ENCODE measurements at places on chromosomes 7 and 10. TPM values are rescaled to one million over a fixed set of nuclear protein-coding genes. Genes with fewer than 3 reads are reported as not detected.

DNA sequence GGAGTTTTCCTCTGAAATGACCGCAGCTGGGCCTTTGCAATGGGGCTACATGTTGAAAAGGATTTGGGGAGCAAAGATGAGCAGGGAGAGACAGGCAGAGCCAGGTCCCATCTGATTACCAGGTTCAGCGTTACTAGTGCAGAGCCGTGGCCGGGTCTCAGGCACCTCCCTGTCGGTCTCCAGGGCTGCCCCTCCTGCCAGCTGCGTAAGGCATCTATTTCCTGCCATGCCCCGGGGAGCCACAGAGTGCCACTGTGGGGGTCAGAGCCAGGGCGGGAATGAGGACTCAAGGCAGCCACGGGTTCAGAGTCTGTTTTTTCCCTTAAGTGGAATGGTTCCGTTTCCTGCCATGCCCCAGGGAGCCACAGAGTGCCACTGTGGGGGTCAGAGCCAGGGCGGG, 382.6 kb upstream of the SHH start:
- H3K27me3 ChIP-seq, result no peaks in the 10 kb centered on the region
- no peaks in the 10 kb centered on the region for H3K36me3 ChIP-seq
- DNase-seq, result no peak
- no peak overlapping the region for H3K27ac ChIP-seq
- H3K4me3 ChIP-seq, result no peak overlapping the region

GRCh38 chr10:97534746-97535367, 36.1 kb downstream of the UBTD1 start:
- no peaks in the 10 kb centered on the region for H3K27me3 ChIP-seq
- peak; percentile 64 for DNase-seq
- no peak overlapping the region for H3K4me3 ChIP-seq
- no peaks in the 10 kb centered on the region for H3K36me3 ChIP-seq
- no peaks in the 10 kb centered on the region for H3K4me1 ChIP-seq

DNA sequence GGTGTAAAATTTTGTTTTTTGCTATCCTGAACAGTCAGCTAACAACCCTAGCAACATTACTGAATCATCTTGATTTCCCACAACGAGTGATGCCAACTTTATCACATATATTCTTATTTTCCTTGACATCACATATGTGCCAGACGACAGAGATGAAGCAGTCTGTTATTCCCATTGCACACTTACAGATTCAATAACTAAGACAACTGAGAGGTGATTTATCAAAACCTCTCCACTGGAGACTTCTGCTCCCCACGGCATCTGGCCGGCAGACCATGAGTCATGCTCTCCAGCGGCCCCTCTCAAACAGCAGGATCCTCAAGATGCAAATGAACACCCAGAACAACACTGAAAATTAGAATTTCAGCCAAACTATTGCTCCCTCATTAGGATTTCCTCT, 57.1 kb downstream of the AMPH start:
- H3K4me1 ChIP-seq, result no peaks in the 10 kb centered on the region
- H3K36me3 ChIP-seq, result no peaks in the 10 kb centered on the region
- H3K4me3 ChIP-seq, result no peak overlapping the region
- no peak for DNase-seq

GRCh38 chr7:145065473-145065872, 229.6 kb upstream of the TPK1 start:
- H3K27ac ChIP-seq, result no peak overlapping the region
- H3K4me3 ChIP-seq, result no peak overlapping the region
- no peaks in the 10 kb centered on the region for H3K4me1 ChIP-seq
- H3K36me3 ChIP-seq, result no peaks in the 10 kb centered on the region
- DNase-seq, result no peak

The FAM237B gene
- not detected for total RNA-seq

- DNase-seq, result no peak
- H3K4me3 ChIP-seq, result no peak overlapping the region
- peaks cover 3% of the 10 kb centered on the region for H3K36me3 ChIP-seq
- no peak overlapping the region for H3K27ac ChIP-seq
Measured at GRCh38 chr7:1777122-1777521, 107.0 kb downstream of the ELFN1 start.

- peaks cover 5% of the 10 kb centered on the region for H3K36me3 ChIP-seq
- no peak overlapping the region for H3K4me3 ChIP-seq
- H3K4me1 ChIP-seq, result peaks cover 25% of the 10 kb centered on the region
- no peak overlapping the region for H3K27ac ChIP-seq
- DNase-seq, result peak; percentile 24
- no peaks in the 10 kb centered on the region for H3K27me3 ChIP-seq
Measured at GRCh38 chr10:43415544-43415943, 6.6 kb upstream of the HNRNPF start.

DNA sequence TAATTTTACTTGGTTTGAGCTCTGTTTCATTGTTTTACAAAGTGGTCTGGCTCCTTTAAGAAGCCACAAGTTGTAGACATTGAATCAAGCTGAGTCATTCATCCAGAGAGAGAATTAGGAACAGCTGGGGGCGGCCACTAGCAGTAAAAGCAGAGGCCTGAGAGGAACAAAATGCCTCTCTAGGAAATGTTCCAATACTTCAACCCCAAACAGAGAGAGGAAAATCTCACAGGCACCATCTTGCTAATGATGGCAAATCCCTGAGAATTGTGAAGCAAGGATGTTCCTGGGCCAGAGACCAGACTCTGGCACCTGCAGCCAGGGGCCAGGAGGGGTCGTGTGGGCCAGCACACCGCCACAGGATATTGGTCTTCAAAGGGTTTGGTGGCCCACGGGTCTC, 26.5 kb upstream of the TRIL start:
- H3K4me1 ChIP-seq, result no peaks in the 10 kb centered on the region
- H3K4me3 ChIP-seq, result no peak overlapping the region
- H3K27me3 ChIP-seq, result peaks cover 12% of the 10 kb centered on the region
- H3K36me3 ChIP-seq, result no peaks in the 10 kb centered on the region
- DNase-seq, result no peak
- no peak overlapping the region for H3K27ac ChIP-seq

DNA sequence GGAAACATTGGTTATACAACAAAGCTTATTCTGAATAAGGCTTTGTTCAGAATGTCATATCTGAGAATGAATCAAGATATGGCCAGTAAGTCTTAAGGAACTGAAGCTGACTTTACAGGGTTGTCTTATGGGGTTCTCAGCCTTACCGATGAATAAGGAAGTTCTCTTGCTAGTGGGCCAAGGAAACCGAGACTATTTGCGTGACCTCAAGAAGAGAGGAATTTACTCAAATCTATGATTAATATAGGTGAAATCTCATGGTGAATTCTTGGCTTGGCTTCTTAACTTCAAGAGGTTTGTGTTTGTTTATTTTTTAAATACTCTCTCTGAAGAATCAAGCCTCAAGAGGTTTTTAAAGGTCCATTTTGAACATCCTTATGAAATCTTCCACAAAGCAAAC, 4.7 kb upstream of the MRLN start:
- H3K4me1 ChIP-seq, result no peaks in the 10 kb centered on the region
- H3K36me3 ChIP-seq, result no peaks in the 10 kb centered on the region
- no peaks in the 10 kb centered on the region for H3K27me3 ChIP-seq
- no peak for DNase-seq
- H3K4me3 ChIP-seq, result no peak overlapping the region

GRCh38 chr7:116843378-116843777, 19.0 kb upstream of the CAPZA2 start:
- no peaks in the 10 kb centered on the region for H3K36me3 ChIP-seq
- no peaks in the 10 kb centered on the region for H3K4me1 ChIP-seq
- peaks cover 17% of the 10 kb centered on the region for H3K27me3 ChIP-seq
- H3K27ac ChIP-seq, result no peak overlapping the region

- H3K27ac ChIP-seq, result no peak overlapping the region
- no peak overlapping the region for H3K4me3 ChIP-seq
- DNase-seq, result no peak
Measured at GRCh38 chr10:3995302-3996210, 210.5 kb upstream of the KLF6 start.

DNA sequence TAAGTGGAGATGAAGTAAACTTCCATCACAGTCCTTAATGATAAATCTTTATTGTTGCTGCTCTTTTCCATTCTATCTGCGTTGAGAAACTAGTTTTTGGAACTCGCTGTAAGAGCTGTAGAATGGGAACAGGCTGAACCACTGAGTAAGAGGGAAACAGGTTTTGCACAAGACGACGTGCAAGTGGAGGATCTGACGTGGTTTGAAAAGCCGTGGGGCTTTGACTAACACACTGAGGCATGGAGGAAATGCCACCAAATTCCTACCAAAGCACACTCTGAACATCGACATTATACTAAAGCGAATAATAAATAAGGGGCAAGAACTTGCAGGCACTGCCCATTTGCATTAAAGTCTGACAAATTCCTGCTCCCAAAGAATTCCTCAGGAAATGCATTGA, 160.6 kb downstream of the KLF6 start:
- H3K4me3 ChIP-seq, result no peak overlapping the region
- DNase-seq, result no peak
- no peak overlapping the region for H3K27ac ChIP-seq

- H3K4me1 ChIP-seq, result no peaks in the 10 kb centered on the region
- no peak overlapping the region for H3K4me3 ChIP-seq
- H3K27ac ChIP-seq, result no peak overlapping the region
- H3K36me3 ChIP-seq, result no peaks in the 10 kb centered on the region
Measured at GRCh38 chr7:85185424-85186082, 1.3 kb downstream of the SEMA3D start.

- H3K36me3 ChIP-seq, result no peaks in the 10 kb centered on the region
- H3K4me1 ChIP-seq, result no peaks in the 10 kb centered on the region
- H3K27me3 ChIP-seq, result peaks cover 4% of the 10 kb centered on the region
Measured at GRCh38 chr7:34904987-34905386, 132.3 kb downstream of the DPY19L1 start.

- no peak overlapping the region for H3K4me3 ChIP-seq
- H3K27me3 ChIP-seq, result no peaks in the 10 kb centered on the region
- DNase-seq, result no peak
- H3K36me3 ChIP-seq, result no peaks in the 10 kb centered on the region
Measured at GRCh38 chr7:91005024-91005423, 259.2 kb upstream of the FZD1 start.

- H3K4me1 ChIP-seq, result no peaks in the 10 kb centered on the region
- H3K36me3 ChIP-seq, result no peaks in the 10 kb centered on the region
- no peak for DNase-seq
- no peak overlapping the region for H3K4me3 ChIP-seq
Measured at GRCh38 chr7:13359656-13360055, 629.8 kb downstream of the ETV1 start.

GRCh38 chr7:32171248-32171647, 101.0 kb upstream of the PDE1C start:
- no peak for DNase-seq
- no peaks in the 10 kb centered on the region for H3K36me3 ChIP-seq
- no peaks in the 10 kb centered on the region for H3K27me3 ChIP-seq
- no peak overlapping the region for H3K27ac ChIP-seq
- H3K4me1 ChIP-seq, result no peaks in the 10 kb centered on the region

The CYP2W1 gene
- total RNA-seq, result not detected

GRCh38 chr10:127243490-127244272, 47.3 kb upstream of the INSYN2A start:
- DNase-seq, result peak; percentile 60
- no peak overlapping the region for H3K4me3 ChIP-seq
- peaks cover 3% of the 10 kb centered on the region for H3K27me3 ChIP-seq
- H3K4me1 ChIP-seq, result no peaks in the 10 kb centered on the region
- H3K27ac ChIP-seq, result no peak overlapping the region

DNA sequence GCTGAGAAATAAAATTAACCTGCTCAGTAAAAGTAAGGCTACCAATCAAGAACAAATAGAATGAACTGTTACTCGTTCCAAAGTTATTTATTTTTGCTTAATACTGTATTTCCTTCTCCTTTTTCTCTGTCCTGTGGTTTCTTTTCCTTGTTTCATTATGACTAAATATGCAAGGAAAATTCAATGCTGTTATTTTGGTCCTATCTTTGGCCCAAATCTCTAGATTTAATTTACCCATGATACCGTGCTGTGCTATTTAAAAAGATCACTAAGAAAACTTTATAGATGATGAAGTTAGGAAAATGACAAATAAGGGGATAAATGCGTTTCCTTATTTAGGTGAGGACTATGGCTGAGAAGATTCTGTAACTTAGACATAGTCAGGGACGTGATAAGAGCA, 45.3 kb upstream of the FAM133B start:
- no peak overlapping the region for H3K4me3 ChIP-seq
- no peak for DNase-seq
- no peaks in the 10 kb centered on the region for H3K27me3 ChIP-seq
- H3K36me3 ChIP-seq, result peaks cover 32% of the 10 kb centered on the region
- H3K27ac ChIP-seq, result peak overlapping the region; percentile 96

The CLEC2L gene
- not detected for total RNA-seq

DNA sequence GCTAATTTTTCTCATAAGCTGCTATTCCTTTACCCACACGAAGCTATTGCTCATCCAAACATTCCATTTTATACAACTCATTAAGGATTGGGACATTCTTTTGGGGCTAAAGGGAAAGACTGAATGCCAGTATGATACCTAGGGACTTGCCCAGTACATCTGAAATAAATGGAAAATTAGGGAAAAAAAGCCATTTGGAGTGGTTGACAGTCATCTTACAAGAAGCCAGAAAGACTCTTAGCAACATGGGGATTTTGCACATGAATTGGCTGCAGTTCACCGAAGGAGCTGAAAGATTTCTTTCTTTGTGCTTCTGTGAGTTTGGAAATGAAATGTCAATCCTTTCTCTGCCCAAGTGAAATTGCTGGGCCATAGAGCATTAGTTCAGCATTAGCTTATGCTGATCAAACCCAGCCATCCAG, 43.3 kb upstream of the MTURN start:
- no peak overlapping the region for H3K27ac ChIP-seq
- H3K27me3 ChIP-seq, result no peaks in the 10 kb centered on the region
- DNase-seq, result no peak
- H3K4me3 ChIP-seq, result no peak overlapping the region
- peaks cover 2% of the 10 kb centered on the region for H3K36me3 ChIP-seq

The NAPEPLD gene
- total RNA-seq, result 5.1 TPM

GRCh38 chr7:137421366-137421765, 77.8 kb upstream of the PTN start:
- no peaks in the 10 kb centered on the region for H3K27me3 ChIP-seq
- no peak for DNase-seq
- H3K36me3 ChIP-seq, result no peaks in the 10 kb centered on the region
- H3K27ac ChIP-seq, result no peak overlapping the region
- H3K4me3 ChIP-seq, result no peak overlapping the region

GRCh38 chr7:117127585-117128168, 174.4 kb downstream of the ST7 start:
- H3K4me1 ChIP-seq, result peaks cover 12% of the 10 kb centered on the region
- no peaks in the 10 kb centered on the region for H3K27me3 ChIP-seq
- peak; percentile 75 for DNase-seq
- no peaks in the 10 kb centered on the region for H3K36me3 ChIP-seq
- H3K4me3 ChIP-seq, result no peak overlapping the region

- no peak overlapping the region for H3K27ac ChIP-seq
- H3K4me3 ChIP-seq, result no peak overlapping the region
- peaks cover 9% of the 10 kb centered on the region for H3K27me3 ChIP-seq
- H3K4me1 ChIP-seq, result peaks cover 16% of the 10 kb centered on the region
Measured at GRCh38 chr10:103513380-103514060, 20.0 kb downstream of the NEURL1 start.

The ELAPOR2 gene
- total RNA-seq, result 3.1 TPM

The CLDN4 gene
- total RNA-seq, result 0.72 TPM

The SPDYE2B gene
- total RNA-seq, result not detected

GRCh38 chr7:116180302-116180701, 30.0 kb upstream of the TES start:
- H3K27ac ChIP-seq, result no peak overlapping the region
- no peaks in the 10 kb centered on the region for H3K36me3 ChIP-seq
- no peaks in the 10 kb centered on the region for H3K4me1 ChIP-seq
- DNase-seq, result peak; percentile 18
- no peak overlapping the region for H3K4me3 ChIP-seq

- H3K36me3 ChIP-seq, result no peaks in the 10 kb centered on the region
- peak; percentile 37 for DNase-seq
- peaks cover 20% of the 10 kb centered on the region for H3K4me1 ChIP-seq
- peak overlapping the region; percentile 42 for H3K4me3 ChIP-seq
- H3K27ac ChIP-seq, result no peak overlapping the region
Measured at GRCh38 chr7:132575419-132575981, 770 bp downstream of the PLXNA4 start.
